ENCODE measurements at places on chromosomes 1 and 21.
A peak's percentile ranks its signal among the peaks of the same experiment; 100 is the strongest.

GRCh38 chr1:31839662-31840343, 24.0 kb upstream of the SPOCD1 start:
- DNase-seq, result no peak

DNA sequence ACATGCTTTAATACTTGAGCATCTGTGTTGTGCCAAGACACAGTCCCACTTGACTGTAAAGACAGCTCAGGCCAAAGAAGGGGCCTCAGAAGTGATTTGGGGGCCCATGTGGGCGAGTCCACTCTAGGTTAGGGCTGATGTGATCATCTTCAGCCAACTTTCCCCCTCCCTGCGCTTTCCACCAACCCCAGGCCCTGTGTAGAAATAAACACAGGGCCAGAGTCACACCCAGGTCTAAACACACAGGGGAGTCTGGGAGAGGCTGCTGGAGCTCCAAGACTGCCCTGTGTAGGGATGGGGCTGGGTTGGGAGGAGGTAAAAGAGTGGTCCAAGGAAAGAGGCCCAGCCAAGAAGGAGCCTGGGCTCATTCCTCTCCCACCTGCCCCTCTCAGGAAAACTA, 2.5 kb upstream of the WNT2B start:
- DNase-seq, result no peak

- peak; percentile 45 for DNase-seq
Measured at GRCh38 chr1:110667776-110668175, 7.0 kb downstream of the KCNA3 start.

DNA sequence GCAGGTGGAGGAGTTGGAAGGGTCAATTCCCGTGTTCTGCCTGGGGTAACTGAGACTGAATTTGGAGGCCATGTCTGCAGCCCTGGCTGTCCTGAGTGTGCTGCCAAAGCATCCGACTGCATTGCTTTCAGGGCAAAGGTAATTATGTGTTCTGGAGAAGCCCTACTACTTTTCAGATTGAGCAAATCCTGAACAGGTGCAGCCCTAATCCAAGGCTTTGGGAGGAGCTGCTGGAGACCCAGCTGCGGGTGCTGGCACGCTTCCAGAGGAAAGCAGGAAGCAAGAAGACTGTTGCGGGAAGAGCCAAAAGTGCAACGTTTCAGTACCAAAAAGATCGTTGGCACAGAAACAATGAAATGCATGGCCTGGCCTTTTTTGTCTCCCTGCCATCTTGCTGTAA, 73.7 kb upstream of the NRIP1 start:
- DNase-seq, result no peak

DNA sequence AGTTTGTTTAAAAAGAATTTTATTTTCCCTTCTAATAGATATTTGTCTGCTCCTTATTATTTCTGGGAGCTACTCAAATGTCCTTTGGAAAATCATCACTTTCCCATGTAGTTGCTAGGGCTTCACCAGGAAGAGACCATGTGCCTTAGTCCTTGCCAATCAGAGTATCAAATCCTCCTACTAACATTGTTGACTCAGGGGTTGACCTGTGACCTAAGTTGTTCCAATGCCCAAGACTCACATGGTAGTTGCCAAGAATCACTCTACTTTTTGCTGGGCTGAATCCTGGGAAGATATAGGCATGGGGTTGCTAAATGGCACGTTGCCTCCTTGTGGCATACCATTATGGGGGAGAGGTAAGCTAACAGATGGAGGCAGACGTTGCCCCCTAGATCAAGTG, 58.2 kb upstream of the FOXD3 start:
- no peak for DNase-seq

- no peak for DNase-seq
Measured at GRCh38 chr1:89890085-89890752, 69.4 kb downstream of the LRRC8D start.

GRCh38 chr1:164728719-164729118, 169.7 kb downstream of the PBX1 start:
- no peak for DNase-seq
